Daoy (cell line): ENCODE measurements at places on chromosomes 7 and 10. TPM values are rescaled to one million over a fixed set of nuclear protein-coding genes. Genes with fewer than 3 reads are reported as not detected.
A peak's percentile ranks its signal among the peaks of the same experiment; 100 is the strongest.

GRCh38 chr7:50533866-50534265 lies 31.3 kb downstream of the DDC start:
- no peak for DNase-seq

GRCh38 chr10:127576051-127576450 lies 26.9 kb downstream of the NPS start:
- no peak for DNase-seq

DNA sequence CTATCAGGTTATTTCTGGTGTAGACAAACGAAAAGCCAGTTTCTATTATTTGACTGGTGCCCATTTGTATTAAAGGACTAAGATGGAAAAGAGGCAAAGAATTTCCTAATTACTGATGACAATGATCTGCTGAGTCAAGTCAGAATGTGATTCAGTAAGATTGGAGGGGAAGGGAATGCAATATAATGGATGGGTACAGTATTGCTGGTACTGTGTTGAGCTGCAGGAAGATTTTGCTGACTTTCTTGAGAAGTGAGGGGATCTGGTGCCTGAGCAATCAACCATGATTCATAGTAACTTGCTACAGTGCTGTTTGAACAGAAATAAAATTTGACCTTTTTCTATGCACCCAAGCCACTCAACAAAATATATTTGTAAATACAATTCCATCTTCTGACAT lies 139.1 kb upstream of the RHEB start:
- DNase-seq, result no peak

- peak; percentile 59 for DNase-seq
Measured at GRCh38 chr7:77759294-77759889, 38.8 kb downstream of the TMEM60 start.

GRCh38 chr7:40502359-40502758 lies 367.6 kb downstream of the SUGCT start:
- no peak for DNase-seq

- DNase-seq, result peak; percentile 46
Measured at GRCh38 chr10:9228771-9229170, 1174.3 kb downstream of the GATA3 start.

DNA sequence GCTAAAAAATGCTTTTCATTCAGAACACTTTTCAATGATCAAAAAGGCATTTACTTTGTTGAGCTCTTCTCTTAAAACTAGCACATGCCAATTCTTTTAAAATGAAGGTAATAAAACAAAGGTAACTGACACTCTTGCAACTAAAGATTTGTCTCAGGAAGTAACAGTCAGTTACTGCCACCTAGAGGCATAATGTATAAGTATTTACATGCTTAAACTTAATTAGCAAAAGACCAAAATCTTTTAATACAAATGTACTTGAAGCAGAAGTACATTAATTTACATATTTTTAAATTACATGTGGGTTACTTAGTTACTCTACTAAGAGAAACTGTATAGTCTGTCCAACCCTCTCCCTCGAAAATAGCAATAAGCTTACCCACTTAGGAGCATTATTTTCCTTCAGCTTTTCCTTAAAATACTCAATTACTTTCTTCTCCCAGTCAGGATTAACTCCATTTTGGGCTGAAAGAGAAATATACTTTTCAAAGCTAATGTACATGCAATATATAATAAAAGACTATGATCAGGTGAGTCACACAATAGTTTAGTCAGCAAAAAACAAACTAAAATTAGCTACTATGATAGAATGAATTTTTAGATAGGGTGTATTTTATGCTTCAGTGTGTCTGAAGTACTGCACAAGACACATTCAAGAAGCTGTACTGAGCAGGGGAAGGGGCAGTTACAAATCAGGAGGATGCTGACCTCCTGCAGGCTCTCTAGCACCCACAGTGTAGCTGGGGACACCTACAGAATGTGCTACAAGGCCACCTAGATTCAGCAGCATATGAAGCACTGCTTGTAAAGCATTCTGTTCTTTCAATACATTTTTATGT lies 13.0 kb downstream of the MCMBP start:
- peak; percentile 13 for DNase-seq

GRCh38 chr10:61923210-61923949 lies 21.9 kb downstream of the ARID5B start:
- DNase-seq, result no peak

- DNase-seq, result no peak
Measured at GRCh38 chr10:1498746-1499358, 238.5 kb downstream of the ADARB2 start.

DNA sequence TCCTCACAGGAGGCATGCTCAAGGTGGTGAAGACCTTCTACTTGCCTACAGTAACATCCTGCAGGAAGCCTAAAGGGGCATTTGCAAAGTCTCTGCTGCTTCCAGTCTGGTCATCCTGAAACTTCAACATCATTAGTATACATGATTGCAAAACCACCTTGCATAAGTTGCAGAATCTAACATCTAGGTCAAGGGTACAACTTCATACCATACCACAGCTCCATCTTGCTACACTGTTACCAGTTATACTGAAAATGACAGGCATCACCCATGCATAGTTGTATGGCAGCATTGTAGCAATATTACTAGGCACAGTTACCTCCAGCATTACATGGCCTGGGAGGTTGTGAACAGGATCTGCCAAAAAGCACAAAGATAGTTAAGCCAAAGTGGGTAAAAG lies 13.7 kb upstream of the MACROH2A2 start:
- no peak for DNase-seq

DNA sequence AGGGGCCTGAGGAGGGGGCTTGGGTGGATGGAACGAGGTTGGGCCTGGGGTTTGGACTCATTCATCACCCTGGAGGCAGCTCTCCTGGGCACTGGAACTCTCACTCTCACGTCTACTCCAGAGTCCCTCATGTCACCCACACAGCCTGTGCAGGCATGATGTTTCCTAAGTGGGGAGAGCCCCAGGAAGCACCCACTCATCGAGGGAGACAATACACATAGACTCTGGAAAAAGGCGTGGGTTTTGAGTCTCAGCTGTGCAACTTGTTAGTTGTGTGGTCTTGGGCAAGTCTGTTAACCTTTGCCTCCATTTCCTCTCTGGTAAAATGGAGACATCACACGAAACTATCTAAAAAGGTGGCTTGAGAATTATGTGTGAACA lies 25.9 kb upstream of the RBM20 start:
- no peak for DNase-seq

DNA sequence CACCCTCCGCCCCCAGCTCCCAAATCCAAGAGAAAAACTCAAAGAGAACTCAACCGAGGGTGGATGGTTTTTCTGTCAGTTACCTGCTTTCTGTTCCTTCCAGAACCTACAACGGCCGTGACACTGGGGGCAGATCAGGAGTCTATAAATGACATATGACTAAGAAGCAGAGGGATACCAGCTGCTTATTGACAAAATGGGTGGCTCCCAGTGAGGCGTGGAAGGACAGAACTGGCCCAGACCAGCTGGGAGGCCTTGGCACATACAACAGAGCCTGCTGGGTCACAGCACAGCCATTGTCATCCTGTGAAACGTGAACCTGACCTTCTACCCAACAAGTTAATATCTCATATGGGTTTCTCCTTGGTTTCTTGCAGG lies 84.3 kb upstream of the ADRB1 start:
- peak; percentile 6 for DNase-seq

DNA sequence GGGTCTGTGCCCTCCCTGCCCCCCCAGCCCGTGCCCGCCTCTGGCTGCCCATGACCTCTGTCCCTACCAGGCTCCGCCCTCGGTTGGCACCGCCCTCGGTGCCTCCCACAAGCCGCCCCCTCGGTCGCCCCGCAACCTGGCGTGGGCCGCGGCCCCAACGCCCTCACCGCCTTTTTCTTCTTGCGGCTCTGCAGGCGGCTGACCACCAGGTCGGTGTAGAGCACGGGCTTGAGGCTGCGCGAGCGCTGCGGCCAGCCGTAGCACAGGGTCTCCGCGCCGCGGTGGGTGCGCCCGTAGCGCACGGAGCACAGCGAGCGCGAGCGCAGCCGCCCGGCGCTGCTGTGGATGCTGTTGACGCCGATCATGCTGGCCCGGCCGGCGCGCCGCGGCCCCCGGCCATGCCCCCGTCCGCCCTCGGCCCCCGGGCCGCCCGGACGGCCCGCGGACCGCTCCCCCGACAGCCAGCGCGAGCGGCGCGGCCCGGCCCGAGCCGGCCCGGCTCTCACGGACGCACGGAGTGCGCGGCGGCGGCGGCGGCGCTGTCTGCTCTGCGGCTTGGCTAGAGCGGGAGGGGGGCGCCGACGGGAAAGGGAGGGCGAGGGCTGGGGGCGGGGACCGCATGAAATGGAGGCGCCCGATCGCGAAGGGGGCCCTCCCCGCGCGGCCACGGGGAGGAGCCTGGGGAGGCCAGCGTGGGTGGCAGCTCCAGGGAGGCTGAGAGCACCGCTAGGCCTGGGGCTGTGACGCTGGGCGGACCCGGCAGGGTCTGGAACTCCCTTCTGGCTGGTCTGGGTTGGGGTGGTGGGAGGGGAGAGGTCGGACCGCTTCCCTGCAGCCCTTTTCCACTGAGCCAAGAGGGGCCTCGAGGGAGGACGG lies 9.6 kb downstream of the PSD start:
- DNase-seq, result no peak

DNA sequence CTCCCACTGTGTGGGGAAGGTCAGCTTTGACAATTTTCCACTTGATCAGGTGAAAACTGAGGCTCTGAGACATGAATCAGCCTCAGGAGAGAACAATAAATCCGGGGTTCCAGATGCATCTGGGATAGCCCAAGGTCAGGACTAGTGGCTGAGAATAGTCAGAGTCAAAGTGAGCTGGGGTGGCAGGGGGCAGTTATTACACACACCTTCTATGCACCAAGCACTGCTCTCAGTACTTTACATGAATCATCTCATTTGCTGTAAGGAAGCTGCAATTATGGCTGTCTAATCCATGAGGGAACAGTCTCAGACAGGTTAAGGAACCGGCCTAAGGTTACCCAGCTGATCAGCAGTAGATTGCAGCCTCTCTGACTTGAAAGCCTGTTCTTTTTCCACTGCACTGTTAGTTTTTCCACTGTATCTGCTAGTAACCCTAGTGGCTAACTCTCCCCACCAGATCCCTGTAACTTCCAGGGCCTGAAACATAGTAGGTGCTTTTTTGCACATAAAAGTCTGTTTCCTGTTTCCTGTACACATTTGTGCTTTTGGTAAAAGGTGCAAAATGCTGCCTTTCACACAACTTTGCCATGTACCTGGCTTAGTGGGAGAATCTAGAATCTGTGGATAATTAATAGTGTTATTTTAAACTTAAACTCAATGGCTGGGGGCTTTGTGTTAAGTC lies 125.9 kb downstream of the EMX2 start:
- no peak for DNase-seq

- DNase-seq, result no peak
Measured at GRCh38 chr7:39810204-39810642, 139.8 kb upstream of the CDK13 start.

DNA sequence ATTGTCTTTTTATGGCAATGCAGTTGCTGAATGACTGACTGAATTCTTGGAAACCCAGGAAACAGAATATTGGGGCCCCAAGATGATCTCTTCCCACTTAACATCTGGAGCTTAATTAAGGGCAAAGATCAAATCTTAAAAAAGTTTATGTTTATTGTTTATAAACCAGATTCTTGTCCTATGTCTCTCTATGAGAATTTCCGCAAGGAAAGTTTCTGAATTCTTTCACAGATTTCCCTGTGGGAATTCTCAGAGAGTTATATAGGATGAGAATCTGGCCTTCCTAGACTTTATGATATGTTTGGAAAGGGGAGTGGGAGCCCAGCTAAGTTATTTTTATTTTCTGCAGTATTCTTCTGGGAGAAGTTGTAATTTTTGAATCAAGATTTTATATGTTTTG lies 166.3 kb downstream of the RNLS start:
- DNase-seq, result no peak

- DNase-seq, result peak; percentile 75
Measured at GRCh38 chr10:17527514-17528146, 73.2 kb upstream of the ST8SIA6 start.

- DNase-seq, result peak; percentile 32
Measured at GRCh38 chr10:90856261-90856660, 1.6 kb downstream of the HTR7 start.

DNA sequence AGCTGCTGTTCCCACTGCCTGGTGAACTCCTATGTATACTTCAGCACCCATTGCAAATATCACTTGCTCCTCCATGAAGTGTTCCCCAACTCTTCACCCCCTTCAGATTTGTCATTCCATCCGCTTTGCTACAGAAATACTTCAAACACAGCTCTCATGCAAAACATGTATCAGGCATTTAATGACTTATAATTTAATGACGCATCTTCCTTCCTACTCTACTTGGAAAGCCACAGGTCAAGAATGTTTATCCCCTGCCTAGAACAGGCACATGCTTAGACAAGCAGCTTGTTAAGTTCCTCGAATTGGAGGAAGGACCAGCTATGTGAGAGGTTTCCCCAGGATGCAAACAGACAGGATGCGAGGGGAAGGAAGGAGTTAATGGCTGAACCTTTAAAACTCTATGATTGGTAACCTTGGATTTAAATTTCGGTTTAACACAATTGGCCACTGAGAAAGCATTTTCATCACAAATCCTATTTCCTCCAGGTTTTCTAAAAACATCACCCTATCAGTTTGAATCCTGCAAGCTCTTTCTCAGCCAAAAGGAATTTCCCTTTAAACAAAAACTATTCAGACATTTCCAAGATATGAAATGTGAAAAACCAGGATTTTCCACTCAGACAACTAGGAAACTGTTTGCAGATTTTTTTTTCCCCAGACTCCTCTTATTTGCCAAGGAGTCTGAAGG lies 11.5 kb downstream of the CREB3L2 start:
- peak; percentile 81 for DNase-seq

DNA sequence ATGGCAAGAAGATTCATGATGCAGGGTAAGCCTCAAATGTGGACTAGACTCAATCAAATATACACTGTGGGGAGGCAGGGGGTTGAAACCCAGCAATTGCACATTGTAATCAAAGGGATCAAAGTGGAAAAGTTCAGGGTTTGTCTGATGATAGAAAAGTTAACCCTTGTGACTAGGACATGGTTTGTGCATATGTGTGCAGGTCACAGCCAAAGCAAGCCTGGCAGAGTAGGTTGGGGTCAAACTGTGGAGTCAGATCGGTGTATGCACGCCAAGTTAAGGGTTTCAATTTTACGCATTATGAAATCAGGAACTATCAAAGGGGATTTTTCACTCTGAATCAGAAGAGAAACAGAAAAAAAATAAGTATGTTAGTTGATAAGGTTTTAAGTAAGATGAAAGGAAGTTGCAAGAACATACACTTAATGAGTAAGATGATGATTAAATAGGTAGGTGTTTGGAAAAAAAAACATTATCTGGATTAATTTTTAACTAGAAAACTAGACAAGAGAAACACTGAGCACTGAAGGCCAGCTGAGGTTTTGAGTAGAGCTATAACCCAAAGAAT lies 188.3 kb downstream of the DGKB start:
- no peak for DNase-seq

GRCh38 chr7:25906003-25906402 lies 246.0 kb upstream of the NFE2L3 start:
- no peak for DNase-seq

Gene DPP6
- total RNA-seq, result 0.24 and 0.91 TPM in 2 replicates

Gene ICA1
- total RNA-seq, result 15.1 and 18.1 TPM in 2 replicates

Gene FAM237B
- not detected in 2 replicates for total RNA-seq

Gene FAM24B
- 7.6 and 9.5 TPM in 2 replicates for total RNA-seq

Gene GHRHR
- total RNA-seq, result not detected in 2 replicates

Gene TUBAL3
- total RNA-seq, result 0.23 and 0.54 TPM in 2 replicates

Gene CRYGN
- 0.17 TPM in 1 of 2 replicates, not detected in the other for total RNA-seq

Gene TAF3
- 2.1 TPM in 2 replicates for total RNA-seq
